ENCODE measurements at places on chromosomes 12 and 14.
A peak's percentile ranks its signal among the peaks of the same experiment; 100 is the strongest.

- no peak for DNase-seq
Observed at GRCh38 chr12:779745-780734, 27.7 kb downstream of the WNK1 start.

- DNase-seq, result no peak
Observed at GRCh38 chr14:73237219-73237785, at the start of gene PAPLN. Gene PAPLN, plus strand, starts transcription at chr14:73237506. Its CDS starts 2,273 bp downstream, at chr14:73239779.

DNA sequence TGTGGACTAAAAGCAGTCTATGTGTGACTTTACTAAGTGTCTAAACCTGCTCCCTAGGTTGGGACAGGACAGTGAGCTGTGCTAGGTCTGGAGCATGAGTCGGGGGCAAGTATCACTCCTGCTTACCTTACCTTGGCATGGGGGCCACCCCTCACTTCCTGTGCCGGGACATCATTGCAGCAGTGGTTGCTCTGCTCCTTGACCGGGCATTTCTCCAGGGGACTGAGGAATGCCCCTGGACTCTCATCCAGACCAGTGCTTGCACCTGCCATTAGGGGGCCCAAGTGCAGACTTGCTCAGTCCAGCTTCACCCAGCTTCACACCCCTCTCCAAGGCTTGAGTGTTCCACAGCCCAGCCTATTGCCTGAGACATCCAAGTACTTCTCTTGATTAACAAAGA lies 84.7 kb upstream of the NELL2 start:
- DNase-seq, result no peak

DNA sequence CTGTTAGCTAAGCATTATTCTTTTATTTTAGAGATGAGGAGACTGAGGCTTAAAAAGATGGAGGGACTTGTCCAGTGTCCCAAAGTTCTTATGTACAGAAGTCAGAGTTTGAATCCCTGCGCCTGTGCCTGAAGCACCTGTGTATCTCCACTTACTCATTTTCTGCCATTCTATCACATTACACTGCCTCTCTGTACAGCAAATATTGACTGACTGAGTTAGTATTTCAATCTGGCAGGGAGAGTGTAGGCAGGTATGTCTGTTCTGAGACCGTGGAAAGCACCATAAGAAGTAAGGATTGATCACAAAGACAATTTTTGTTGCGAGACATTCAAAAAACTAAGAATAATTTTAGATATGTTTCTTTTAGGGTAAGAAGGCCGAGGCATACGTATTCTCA lies 162.7 kb downstream of the KITLG start:
- peak; percentile 45 for DNase-seq

- no peak for DNase-seq
Observed at GRCh38 chr14:96198430-96199130, 6.1 kb upstream of the BDKRB2 start.

- DNase-seq, result no peak
Observed at GRCh38 chr12:90842477-90842876, 112.5 kb downstream of the CCER1 start.

DNA sequence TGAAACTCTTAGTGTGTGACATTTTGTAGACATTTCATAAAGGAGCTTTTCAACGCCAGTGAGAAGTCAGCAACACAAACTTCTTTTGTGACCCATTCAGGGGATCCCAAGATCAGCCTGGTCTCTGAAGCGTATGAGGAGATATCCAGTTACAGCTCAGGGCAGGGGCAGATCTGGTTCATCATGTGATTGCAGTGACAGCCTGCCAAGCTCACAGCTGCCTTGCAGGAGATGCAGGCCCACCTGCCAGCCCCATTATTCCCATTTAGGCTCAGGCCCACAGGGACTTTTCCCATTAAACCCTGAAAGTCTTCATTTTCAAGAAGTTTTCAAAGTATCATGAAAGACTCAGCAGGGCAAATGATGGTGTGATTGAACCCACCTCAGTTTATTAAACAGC lies 38.3 kb downstream of the SRGAP1 start:
- peak; percentile 89 for DNase-seq

GRCh38 chr12:28876196-28876798 lies 272.8 kb upstream of the FAR2 start:
- no peak for DNase-seq

- DNase-seq, result no peak
Observed at GRCh38 chr12:1847411-1847810, 27.0 kb downstream of the LRTM2 start.

DNA sequence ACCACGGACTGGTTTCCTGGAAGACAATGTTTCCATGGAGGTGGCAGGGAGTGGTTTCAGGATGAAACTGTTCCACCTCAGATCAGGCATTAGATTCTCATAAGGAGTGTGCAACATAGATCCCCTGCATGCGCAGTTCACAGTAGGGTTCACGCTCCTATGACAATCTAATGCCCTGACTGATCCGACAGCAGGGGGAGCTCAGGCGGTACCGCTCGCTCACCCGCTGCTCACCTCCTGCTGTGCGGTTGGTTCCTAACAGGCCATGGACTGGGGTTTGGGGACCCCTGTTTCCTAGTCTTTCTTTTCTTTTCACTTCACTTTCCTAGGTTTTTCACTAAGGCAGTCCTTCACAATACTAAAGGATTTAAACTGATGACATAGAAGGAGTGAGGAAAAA lies 39.6 kb downstream of the GUCY2C start:
- DNase-seq, result no peak

GRCh38 chr12:12121061-12121460 lies 50.3 kb downstream of the BCL2L14 start:
- DNase-seq, result no peak

- no peak for DNase-seq
Observed at GRCh38 chr14:88233915-88234314, 89.2 kb downstream of the KCNK10 start.

All from NCI-H2081 (cell line).